ENCODE measurements at places on chromosomes 2 and 18.

DNA sequence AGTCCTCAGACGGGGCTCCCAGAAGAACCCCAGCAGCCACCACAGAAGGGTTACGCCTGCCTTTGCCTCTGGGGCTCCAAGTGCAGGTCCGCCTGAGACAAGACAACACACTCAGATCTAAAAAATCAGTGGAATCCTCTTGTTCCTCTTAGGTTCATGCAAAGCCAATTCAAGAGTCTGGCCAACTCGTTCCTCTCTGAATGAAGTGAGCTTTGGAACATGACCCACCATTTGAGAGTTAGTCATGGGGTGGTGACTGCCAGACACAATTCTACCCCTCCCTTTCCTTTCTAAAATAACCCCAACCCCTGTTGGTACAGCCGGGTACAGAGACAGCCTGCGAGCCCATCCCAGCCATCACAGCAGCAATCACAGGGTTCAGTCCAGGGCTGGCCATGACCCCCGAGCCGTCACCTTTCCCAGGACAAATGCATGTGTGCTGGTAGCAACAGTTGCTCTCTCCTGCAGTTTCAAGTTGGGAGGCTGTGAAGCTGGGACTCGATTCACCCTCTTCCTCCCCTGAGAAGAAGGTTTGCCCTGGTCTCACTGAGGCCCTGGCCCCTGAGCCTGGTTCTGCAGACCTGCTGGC, 183.1 kb upstream of the SH3BP4 start:
- no peak for DNase-seq

DNA sequence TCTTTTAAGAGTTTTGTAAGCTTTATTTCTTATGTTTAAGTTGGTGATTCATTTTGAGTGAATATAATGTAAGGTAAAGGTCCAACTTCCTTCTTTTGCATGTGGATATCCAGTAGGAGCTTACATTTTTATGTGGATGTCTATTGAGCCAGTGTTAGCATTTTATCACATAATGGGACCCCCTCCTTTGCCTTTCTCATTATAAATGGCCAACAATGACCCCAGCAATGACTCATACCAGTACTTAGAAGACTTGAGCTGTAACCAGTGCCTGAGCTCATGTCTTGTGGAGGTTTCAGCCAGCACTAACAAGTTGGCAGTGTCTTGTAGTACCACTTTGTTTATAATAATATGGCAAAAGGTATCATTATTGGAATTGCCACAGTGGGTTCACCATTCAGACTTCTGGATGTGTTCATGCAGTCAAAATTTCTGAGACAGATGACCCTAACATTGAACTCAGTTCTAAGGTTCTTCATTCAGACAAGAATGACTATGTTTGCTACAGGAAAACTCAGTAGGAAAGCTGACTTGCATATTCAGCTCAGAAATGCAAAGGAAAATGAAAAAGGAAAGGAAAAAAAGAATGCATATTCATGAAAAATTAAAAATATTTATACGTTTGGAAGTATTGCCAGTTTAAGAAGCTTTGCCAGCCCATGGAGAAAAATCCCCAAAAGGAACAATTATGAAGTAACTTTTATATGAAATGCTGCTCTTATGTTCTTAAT, 41.0 kb downstream of the CDKL4 start:
- DNase-seq, result no peak

DNA sequence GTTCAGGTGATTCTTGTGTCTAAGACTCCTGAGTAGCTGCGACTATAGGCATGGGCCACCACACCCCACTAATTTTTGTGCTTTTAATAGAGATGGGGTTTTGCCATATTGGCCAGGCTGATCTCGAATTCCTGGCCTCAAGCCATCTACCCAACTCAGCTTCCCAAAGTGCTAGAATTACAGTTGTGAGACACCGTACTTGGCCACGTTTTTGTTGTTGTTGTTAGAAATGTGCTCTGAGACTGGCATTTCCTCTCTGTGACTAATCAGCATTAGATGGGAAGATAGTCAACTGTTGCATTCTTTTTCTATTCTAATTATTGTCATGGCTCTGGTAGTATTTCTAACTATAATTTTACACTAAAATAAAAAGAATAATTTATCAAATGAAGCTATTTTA, 191.7 kb downstream of the CAMKMT start:
- no peak for DNase-seq

GRCh38 chr2:203886661-203887151, 19.1 kb downstream of the CTLA4 start:
- no peak for DNase-seq

GRCh38 chr18:30814446-30814845, 228.1 kb downstream of the DSC3 start:
- no peak for DNase-seq

DNA sequence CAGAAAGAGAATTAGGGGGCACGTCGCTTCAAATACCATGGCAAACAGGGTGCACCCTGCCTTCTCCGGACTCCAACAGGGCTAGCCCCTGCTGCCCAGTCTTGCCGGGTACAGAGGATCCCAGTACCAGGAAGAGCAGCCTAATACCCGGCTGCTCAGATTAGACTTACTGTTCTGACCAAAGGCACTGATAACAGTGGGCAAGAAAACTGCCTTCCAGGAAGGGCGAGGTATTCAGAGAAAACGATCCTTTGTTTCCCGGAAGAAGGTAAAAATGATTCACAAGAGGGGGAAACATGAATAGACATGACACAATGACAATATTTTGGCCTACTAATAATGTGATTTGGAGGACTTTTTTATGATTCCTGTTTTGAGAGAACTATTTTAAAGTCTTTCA, 99.9 kb downstream of the SS18 start:
- no peak for DNase-seq

DNA sequence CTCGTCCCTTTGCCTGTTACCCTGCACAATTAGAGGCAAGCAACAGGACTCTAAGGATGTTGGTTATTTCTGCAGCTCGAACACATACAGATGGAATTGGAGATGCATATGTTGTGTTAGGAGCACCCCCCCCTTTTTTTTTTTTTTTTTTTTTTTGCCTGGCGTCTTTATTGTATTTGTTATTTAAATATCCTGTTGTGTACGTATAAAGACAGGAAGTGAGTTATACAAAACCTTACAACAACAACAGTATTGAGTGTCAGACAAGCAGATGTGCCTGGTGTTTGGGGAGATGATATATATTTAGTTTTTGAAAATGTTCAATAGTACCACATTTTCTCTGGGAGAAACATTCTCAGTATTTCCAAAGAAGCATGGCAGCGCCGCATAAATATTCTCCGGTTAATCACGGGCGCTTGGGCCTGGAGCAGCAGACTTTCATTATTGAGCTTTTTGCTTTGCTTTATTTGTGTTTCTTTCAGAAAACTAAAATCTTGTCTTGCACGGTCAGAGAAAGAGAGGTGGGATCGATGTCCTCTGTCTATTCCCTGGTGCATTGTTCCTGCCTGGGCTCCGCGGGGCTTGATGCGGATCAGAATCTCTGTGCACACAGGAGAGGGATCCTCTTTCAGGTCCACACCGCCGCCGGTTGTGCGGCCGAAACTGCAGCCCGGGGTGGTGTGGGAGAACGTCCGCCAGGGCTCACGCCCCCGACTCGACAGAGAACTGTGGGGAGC, 23.2 kb upstream of the ZNF516 start:
- no peak for DNase-seq

DNA sequence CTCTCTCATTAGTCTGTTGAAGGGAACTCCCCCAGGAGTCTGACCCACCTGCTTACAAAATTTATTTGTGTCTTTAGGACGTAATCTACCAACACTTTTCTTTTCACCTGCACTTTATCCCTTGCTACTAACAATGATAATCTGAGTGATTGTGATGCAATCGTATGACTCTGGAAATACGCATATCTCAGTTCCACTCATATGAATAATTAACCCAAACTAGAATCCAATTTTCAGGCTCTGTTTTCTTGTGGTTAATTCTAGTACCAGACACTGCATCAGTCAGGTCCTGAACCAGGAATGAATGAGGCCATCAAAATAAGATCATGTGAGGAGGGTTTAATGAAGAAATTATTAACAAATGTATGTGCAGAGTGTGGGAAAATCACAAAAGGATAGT, 158.4 kb upstream of the SRD5A2 start:
- DNase-seq, result no peak

GRCh38 chr2:86023366-86023712, 82.3 kb downstream of the POLR1A start:
- no peak for DNase-seq

- DNase-seq, result no peak
Measured at GRCh38 chr2:160252278-160252887, 52.3 kb upstream of the ITGB6 start.

DNA sequence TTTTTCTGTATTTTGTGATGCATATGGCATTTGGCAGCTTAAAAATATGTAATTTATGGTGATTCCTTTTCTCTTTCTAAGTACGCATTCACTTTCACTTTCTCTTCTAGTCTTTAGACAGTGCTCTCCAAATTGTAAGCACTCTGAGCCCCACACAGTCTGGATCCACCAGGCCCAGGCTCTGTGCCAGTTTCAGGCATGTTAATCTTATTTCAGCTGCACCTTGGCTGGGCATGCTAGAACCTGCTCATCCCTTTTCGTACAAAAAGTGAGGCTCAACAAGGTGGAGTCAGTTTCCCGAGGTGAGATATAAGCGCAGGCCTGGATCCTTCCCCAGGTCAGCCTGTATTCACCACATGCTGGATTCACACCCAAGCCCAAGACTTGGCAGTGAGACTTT, 203.9 kb downstream of the MTX2 start:
- no peak for DNase-seq

- no peak for DNase-seq
Measured at GRCh38 chr2:215699700-215700538, 264.1 kb upstream of the FN1 start.

GRCh38 chr18:13710414-13710831, 15.9 kb downstream of the FAM210A start:
- DNase-seq, result no peak

DNA sequence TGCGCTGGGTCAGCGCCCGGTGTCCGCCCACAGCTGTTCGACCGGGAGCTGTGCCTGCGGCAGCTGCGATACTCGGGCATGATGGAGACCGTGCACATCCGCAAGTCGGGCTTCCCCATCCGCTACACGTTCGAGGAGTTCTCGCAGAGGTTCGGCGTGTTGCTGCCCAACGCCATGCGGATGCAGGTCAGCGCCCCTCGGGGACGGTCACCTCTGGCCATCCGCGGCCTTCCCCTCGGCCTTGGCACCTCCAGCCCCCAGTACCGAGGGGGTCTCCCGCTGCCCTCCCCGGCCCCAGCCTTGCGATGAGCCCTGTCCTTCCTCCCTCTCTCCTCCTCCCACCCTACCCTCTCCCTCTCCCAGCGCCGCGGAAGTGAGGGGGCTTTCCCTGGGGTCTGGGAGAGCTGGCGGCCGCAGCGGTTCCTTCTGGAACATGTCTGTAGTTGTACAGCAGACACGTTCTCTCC, 53.2 kb upstream of the GPR17 start:
- DNase-seq, result no peak

DNA sequence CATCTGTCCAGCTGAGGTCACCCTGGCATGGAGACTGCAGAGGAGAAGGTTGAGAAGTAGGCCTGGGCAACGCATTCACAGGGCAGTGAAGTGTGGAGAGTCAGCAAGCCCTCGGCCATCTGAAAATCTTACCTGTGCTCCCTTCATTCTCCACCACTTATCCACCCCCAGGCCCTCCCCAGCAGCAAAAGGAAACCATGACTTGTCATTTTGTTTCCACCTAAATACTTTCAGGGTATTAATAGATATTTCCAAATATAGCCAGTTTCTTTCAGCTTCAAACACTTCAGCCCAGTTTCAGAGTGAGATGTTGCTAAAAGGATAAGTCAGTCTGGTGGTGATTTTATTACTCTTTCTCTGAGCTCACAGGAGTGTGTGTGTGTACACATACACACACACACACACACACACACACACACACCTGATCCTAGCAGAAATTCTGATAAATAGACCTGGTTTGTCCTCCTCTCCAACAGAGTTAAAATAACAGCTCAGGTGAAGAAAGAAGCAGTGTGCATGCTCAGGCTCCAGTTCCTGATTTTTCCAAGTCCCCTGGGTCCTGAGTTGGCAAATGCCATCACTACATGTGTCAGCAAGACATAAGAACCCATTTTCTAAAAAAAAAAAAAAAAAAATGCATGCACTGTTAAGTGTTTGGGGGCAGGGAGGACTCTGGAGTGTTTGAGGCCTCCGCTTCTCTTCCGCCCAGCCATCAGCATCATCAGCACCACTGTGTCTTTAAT, 82.8 kb downstream of the LOXHD1 start:
- DNase-seq, result no peak

DNA sequence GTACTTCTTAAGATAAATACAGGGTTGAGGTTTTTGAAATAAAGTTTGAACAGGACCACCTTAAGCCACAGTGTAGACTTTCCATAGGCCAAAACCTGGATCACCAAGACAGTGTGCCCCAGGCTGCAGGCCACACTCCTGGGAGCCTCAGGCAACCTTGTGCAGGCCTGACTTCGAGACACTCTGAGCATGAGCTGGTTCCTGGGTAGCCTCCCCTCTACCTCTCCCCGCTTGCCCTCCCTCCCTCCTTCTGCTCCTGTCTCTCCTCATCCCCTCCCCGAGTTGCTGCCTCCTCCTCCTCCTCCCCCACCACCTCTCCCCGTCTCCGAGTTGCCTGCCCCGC, 10.6 kb upstream of the PROC start:
- DNase-seq, result no peak

GRCh38 chr2:134224005-134224404, 29.9 kb upstream of the MGAT5 start:
- no peak for DNase-seq

- DNase-seq, result no peak
Measured at GRCh38 chr18:49524349-49524748, 37.3 kb upstream of the C18orf32 start.

GRCh38 chr2:233424154-233424951, 70.1 kb downstream of the DGKD start:
- DNase-seq, result no peak

GRCh38 chr2:80530442-80531064, 226.0 kb upstream of the LRRTM1 start:
- DNase-seq, result no peak

DNA sequence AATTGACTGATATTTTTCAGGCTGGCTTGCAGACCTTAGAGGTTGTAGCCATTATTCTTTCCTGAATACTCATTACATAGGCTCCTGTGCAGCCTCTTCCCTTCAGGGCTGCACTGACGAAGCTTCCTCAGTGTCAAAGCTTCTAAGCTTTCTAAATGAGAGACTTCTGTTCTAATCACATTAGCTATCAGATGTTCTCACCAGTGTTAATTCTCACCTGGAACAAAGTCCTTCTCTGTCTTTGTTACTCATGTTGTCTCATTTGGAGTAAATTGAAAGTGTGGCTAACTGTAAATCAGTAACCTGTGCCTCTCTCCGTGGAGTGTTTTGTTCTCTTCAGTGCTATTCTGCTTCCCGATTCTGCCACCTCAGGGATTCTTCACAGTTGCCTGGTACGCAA, 76.9 kb downstream of the MC4R start:
- DNase-seq, result no peak

DNA sequence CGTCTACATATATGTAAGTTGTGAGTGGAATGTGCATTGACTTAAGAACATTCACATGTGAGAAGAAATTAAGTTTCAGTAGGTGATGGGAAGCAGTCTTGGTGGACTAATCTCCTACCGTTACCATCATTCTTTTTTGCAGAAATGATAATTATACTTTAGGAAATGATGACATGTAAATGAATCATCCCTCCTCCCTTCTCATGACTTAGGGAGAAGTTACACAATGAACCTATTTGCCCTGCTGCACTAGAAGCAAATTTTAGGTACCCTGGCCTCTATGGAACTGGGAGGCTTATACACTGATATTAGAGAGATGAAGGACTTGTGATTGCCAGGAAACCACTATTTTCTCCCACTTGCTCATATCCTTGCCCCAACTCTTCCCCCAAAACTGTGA, 214.2 kb downstream of the CALCRL start:
- no peak for DNase-seq

All from NCI-H524 treated with DMSO at 0.1 percent for 48 hours (cell line).